Activated CD8-positive, alpha-beta memory T cell treated with anti-CD3 and anti-CD28 coated beads, Interleukin-2, amount 10 ng/mL, durations not matched to agents 7 days and 5 days (primary cell): ENCODE measurements at places on chromosomes 2 and 18. TPM values are rescaled to one million over a fixed set of nuclear protein-coding genes. Genes with fewer than 3 reads are reported as not detected.

DNA sequence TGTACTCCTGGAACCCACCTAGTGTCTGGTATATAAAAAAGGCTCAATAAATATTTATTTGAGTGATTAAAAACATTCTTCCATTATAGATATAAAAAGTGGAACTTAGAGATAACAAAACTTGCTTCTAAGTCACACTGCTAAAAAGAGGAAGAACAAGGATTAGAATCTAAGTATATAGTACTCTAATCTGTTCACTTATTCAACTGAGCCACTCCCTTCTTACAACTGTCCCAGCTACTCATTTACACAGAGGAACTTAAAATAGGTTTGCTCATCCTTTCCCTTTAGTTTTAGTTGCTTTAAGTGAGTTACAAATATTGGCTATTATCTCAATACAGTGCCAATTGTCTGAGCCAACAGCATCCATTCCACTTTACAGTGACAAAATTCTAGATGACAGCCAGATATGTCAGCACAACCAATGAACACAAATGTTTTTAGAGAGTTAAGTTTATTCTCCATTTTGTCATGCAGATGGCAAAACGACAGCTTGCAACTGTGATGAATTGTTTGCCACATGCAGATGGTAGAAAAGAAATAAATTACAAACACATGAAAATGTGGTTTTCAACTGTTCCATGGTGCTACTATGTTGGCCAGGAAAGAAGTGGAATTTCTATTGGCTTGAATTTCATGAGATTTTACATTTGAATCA lies 280.7 kb upstream of the ZC3H15 start:
- DNase-seq: no peak

Gene LRRC30
- total RNA-seq: not detected

DNA sequence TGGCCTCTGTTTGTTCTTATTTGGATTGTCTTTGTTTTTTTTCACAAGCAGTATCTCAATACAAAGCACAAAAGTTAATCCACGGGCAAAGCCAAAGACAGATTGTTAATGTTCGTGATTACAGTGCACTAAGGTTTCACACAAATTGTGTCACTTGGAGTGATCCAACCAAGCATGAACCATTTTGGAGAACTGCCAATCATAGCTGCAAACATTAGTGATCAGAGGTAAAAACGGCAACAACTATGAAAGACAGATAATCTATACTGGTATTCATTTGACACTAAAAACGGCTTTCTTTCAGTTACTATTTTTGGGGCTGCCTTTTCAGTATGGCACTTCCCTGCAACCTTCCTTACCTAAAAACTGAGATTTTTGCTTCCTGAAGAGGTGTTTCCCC lies 213.1 kb upstream of the GULP1 start:
- no peak for DNase-seq

Gene TXNL1
- total RNA-seq: 42.5 TPM

Gene MYOM1
- total RNA-seq: 1.6 TPM

DNA sequence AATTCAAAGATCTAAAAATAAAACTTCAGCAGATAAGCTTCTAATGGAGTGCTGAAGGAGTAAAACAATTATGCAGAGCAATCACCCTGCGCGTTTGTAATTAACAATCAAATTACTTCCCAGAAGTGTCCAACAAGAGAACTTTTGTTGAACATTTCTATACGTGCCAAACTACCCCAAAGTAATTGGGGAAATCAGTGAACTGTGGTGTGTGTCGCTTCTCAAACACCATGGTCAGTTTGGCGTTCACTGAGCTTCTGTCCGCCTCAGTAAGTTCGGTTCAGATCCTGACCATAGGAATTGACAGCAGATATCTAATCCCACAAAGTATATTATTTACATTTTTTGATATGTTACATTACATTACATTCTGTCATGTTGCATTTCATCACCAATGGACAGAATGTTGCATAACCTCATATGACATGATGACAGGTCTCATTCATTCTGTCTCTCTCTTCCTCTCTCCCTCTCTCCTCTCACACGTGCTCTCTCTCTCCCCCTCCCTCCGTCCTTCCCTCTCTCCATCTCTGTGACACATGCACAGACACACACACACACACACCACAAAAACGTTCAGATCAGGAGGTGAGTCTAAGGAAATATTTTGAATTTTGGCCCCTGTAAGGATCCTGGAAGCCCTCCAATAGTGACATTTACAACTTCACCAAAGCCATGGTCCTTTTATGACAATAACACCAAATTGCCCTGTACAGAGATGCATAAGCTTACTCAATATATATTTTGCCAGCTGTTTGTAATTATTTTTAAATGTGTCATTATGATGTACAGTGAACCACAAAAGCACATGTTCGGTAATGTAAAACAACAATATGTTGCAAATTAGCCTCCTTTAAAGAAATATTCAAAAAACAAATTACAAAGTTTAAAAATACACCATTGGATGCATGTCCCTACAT lies 269.2 kb downstream of the FIGN start:
- DNase-seq: no peak

GRCh38 chr2:46350029-46350689 lies 53.0 kb downstream of the EPAS1 start:
- DNase-seq: no peak

DNA sequence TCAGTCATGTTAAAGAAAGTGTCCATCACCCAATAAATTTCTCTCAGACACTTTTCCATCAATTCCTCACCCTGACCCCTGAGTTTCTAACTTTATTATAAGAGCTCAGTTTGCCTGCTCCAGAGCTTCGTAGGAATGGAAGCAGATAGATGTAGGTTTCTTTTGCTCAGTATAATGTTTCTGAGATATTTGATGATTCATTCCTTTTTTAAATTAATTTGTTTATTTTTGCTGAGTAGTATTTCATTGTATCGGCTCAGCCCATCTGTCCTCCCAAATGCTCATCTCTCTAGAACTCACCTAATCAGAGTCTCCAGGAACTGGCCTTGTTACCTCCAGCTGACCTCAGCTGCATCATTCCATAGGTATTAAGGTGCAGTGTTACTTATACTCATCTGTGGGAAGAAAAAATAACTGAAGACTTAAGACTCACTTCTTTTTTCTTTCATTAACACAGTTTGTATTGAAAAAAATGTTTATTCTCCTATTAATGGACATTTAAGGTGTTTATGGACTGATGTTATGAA lies 11.9 kb upstream of the BCL2L11 start:
- DNase-seq: no peak

GRCh38 chr18:11040823-11041656 lies 108.3 kb downstream of the PIEZO2 start:
- DNase-seq: no peak

Gene IL36G
- not detected for total RNA-seq

Gene TFCP2L1
- total RNA-seq: 0.14 TPM

Gene TRIM43
- total RNA-seq: 0.23 TPM

Gene ANKRD44
- total RNA-seq: 249 TPM

GRCh38 chr2:121969166-121969565 lies 213.7 kb downstream of the TSN start:
- no peak for DNase-seq

Gene SCYGR4
- total RNA-seq: not detected

- no peak for DNase-seq
Observed at GRCh38 chr2:119644186-119644585, 34.8 kb upstream of the TMEM177 start.

Gene ASAP2
- 0.33 TPM for total RNA-seq

- no peak for DNase-seq
Observed at GRCh38 chr2:17162713-17163112, 355.5 kb downstream of the RAD51AP2 start.

Gene TTC31
- total RNA-seq: 39.4 TPM

DNA sequence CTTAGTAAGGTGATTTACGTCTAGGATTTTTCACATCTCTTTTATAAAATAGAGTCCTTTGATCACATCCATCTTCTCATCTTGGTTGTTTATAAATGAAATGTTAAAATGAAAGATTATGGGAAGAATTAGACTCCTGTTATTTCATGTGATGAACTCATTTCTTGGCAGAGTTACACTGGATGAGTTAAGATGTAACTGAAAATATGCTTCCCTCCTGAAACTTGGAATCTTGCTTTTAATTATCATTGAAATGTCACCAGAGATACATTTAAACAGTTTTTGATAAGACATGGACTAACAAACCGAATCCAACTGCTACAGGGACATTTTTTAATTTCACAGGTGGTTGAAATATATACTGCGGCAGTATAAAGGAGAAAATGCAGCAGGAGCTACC lies 274.0 kb downstream of the DLGAP1 start:
- no peak for DNase-seq

- DNase-seq: no peak
Observed at GRCh38 chr2:12251121-12251520, 465.6 kb upstream of the TRIB2 start.

DNA sequence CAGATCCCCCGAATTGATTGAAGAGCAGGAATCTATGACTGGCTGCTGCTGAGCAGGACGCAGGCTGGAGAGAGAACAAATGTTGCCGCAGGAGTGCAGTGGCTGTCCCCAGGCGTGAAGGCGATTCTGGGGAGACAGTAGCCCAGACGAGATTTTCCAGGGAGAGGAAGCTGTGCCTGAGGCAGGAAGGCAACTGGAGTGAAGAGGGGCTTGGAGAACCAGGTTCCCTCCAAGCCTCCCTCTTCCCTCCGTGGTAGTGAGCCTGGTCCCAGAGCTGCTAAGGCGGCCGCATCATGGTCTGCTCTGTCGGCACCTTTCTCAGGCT lies 1.3 kb upstream of the NPPC start:
- DNase-seq: no peak

DNA sequence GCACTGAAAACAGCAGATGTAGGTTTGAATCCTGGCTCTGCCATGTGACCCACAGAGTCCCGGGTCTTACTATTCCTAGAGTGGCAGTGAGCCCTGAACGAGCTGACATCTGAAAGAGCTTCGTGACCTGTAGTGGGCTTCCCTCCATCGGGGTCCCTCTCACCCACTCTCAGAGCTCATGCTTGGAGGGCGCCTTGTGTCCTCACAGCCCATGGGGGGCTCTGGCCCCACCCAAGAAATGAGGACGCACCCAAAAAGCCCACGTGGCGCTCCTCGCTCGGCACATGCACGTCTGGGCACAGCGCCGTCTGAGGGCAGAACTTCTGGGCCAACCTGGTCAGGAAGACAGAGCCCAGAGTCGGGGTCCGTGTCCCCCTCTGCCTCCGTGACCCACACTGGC lies 23.7 kb downstream of the LBH start:
- no peak for DNase-seq

GRCh38 chr2:106358081-106358480 lies 110.1 kb downstream of the RGPD3 start:
- no peak for DNase-seq

DNA sequence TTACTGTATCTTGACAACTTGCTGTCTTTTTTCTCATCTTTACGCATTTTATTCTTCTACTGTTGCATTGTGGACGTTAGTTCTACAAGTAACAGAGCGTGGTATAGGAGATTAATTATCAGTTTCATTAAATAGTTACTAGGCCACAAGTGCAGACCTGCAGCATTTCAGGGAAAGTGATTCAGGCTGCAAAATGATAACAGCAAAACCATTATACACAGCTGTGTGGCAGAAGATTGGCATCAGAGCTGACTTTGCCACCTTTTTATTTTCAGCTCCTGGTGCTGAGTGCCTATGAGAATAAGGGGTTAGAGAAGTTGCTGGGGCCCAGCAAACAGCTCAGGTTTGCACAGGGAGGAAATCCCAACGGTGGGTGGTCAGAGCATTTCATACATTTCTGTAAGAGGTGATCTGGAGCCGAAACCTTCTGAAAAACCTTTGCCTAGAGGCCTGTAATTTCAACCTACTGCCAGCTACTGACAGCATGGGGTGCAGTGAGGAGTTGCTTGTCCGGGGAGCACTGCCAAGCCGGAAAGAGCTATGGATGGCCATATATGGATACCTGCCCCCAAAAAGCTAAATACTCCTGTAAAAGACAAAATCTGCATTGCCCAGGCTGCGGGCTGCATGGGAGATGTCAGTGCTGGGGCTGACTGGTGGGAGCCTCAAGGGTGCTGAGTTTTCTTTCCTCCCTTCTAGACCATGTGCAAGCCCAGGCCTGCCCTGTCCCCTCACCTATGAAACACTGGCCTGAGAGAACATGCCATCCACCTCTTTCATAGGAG lies 2.7 kb upstream of the CCBE1 start:
- DNase-seq: no peak

Gene FAHD2B
- 26.2 TPM for total RNA-seq

Gene NCL
- 820 TPM for total RNA-seq

DNA sequence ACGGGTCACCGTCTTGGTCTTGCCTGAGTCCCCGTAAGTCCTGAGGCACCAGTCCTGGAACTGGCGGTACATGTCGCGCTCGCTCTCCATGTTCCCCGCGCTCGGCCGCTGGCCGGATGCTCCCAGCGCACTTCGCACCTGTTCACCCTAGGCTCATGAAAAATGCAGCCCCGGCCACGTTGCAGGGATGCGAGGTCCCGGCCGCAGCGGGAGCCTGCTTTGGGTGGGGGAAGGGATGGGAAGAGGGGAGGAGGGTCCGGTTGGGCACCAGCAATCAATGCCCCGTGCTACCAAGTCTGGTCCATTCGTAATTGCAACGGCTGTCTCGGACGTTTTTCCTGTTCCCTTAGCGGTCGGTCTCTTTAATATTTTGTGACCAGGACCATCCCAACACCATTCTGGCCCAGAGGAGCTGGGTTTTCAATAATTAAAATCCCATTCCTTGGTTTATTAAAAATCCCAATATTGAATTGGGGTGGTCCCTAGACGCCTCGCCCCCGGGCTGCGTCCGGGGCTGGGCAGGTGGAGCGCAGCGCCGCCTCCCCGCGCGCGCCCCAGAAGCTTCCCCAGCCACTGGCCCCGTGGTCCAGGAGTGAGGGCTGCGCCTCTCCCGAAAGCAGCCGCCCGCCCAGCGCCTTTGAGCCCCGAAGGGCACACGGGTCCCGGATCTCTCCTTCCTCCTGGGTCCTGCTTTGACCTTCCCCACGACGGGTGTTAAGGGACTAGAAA lies 1.4 kb downstream of the NOL4 start:
- no peak for DNase-seq

GRCh38 chr2:64400105-64400728 lies 53.7 kb upstream of the LGALSL start:
- no peak for DNase-seq

- no peak for DNase-seq
Observed at GRCh38 chr2:190716176-190716807, 67.4 kb downstream of the NAB1 start.

DNA sequence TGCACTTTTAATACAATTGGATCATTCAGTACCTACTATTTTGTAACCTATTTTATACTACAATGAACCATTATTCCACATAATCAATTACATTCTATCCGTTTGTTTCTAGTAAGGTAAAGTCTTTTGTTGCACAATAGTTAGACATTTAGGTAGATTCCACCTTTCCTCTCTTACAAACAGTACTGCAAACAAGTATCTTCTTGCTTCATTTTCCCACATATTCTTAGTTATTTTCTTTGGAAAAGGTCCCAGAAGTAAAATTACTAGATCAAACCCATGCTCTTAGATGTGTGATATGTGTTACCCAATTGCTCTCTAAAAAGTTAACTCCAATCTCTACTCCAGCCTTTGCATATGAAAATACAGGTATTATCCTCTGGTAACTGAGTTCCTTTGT lies 49.6 kb downstream of the SPIRE1 start:
- no peak for DNase-seq

Gene RGPD3
- total RNA-seq: not detected

Gene HRH4
- total RNA-seq: not detected

GRCh38 chr2:59150217-59150849 lies 909.2 kb upstream of the FANCL start:
- DNase-seq: no peak

- no peak for DNase-seq
Observed at GRCh38 chr2:190180313-190181122, 118.0 kb upstream of the MSTN start.
